Naive B cell (primary cell): ENCODE measurements at places on chromosomes 4 and X.

GRCh38 chr4:40829586-40829985 is 79.8 kb downstream of the NSUN7 start:
- H3K36me3 ChIP-seq, result peaks cover 13% of the 10 kb centered on the region
- H3K27me3 ChIP-seq, result no peaks in the 10 kb centered on the region
- H3K4me3 ChIP-seq, result no peak overlapping the region

DNA sequence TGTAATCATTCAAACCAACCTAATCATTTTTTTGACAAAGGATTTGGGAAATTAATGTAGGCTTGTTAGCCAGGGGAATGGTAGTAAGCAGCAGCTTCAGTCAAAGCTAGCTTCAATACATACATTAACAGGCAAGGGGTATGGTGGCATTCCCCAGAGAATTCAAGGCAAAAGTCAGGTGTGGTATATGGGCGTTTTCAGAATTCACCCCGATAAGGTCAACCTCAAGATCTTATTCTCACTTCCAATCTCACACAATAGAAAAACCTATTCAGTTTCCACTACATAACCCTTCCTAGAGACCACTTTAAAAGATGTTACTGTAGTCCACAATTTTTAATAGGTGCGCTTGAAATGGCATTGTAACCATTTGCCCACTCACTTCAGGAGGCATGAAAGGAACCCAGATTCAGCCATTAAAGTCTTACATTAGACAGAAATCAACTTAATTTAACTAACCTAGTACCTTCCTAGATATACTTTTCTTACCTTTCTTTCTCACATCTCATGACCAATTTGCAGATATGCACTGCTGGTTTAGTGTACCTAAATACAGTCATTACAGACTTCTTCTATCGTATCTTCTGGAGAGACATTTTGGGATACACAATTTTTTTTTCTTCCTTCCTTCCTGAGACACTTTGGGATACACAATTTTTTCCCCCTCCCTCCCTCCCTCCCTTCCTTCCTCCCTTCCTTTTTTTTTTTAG is 34.9 kb downstream of the MAML3 start:
- H3K4me3 ChIP-seq, result no peak overlapping the region
- peaks cover 22% of the 10 kb centered on the region for H3K4me1 ChIP-seq
- no peak for DNase-seq
- H3K27ac ChIP-seq, result no peak overlapping the region
- H3K36me3 ChIP-seq, result no peaks in the 10 kb centered on the region

GRCh38 chr4:54447304-54447703 is 210.5 kb upstream of the KIT start:
- H3K27me3 ChIP-seq, result peaks cover 6% of the 10 kb centered on the region
- H3K4me3 ChIP-seq, result no peak overlapping the region
- no peaks in the 10 kb centered on the region for H3K4me1 ChIP-seq
- DNase-seq, result no peak

DNA sequence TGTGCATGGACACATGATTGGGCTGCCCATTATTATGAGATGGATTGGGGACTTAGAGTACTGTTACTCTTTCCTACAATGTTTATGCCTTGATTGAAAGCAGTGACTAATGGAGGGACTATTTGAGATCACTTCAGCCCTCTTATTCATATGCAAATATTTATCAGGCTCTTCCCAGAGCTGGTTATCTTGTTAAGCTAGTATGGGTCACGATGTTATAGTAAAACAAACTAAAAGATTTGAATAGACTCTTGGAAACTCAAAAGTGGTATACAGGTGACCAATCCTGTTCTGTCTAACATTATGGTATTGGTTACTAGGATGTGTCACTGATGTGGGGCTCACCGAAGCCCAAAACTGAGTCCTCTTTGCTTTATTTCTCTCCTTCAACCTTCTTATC is 306.2 kb upstream of the CASK start:
- no peak overlapping the region for H3K4me3 ChIP-seq

- peaks cover 31% of the 10 kb centered on the region for H3K4me1 ChIP-seq
- H3K27ac ChIP-seq, result no peak overlapping the region
- H3K27me3 ChIP-seq, result peaks cover 14% of the 10 kb centered on the region
- no peak overlapping the region for H3K4me3 ChIP-seq
- DNase-seq, result no peak
These were observed 4.3 kb upstream of the SLC26A1 start for GRCh38 chr4:997375-998071.
